ENCODE measurements at places on chromosomes 11 and 22.
A peak's percentile ranks its signal among the peaks of the same experiment; 100 is the strongest.

GRCh38 chr11:35260342-35260985 is 121.5 kb downstream of the CD44 start:
- DNase-seq: no peak

GRCh38 chr11:102733232-102733875 is 8.6 kb upstream of the MMP8 start:
- DNase-seq: peak; percentile 73

DNA sequence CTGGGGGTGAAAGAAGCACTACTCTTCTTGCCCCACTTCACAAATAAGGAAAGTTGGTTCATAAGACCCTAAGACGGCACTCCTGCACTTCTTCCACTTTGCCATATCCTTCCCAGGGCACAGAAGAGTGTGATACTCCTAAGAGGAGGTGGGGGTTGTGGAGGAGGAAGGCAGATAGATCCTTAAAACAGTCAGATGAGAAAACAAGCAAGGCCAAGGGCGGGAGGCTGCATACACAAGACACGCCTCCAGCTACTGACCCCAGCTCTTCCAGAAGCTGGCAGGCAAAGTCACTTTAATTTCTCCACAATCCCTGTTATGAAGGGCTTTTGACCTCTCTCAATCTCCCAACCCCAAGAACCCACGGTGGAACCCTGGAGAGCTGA is 1.6 kb upstream of the CHRM4 start:
- DNase-seq: no peak

- DNase-seq: no peak
These were observed 1.6 kb downstream of the TP53AIP1 start for GRCh38 chr11:128941110-128941509.

GRCh38 chr11:37364246-37364839 is 766.3 kb upstream of the RAG2 start:
- no peak for DNase-seq

GRCh38 chr11:123973816-123974215 is 3.8 kb downstream of the OR10S1 start:
- DNase-seq: no peak

Measured in heart left ventricle (tissue), 16 donors.